ENCODE measurements at places on chromosomes 16 and 17. TPM values are rescaled to one million over a fixed set of nuclear protein-coding genes. Genes with fewer than 3 reads are reported as not detected.

DNA sequence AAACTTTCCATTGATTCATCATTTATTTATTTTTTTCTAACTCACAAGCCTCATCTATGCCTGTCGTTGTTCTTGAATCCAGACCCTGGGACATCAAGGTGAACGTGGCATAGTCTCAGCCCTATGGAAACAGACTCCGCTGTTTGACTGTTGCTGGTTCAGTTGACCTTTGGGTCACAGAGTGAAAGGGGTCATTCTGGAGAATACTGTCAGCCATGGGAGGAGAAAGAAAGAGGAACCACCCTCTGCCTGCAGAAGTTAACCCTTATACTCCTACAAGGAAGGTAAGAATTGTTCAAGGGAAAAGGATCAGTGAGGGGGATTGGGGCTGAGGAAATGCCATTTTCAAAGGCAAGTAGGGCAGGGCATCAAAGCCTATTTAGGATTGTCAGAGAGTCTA is 387.6 kb upstream of the MAF start:
- DNase-seq, result no peak

DNA sequence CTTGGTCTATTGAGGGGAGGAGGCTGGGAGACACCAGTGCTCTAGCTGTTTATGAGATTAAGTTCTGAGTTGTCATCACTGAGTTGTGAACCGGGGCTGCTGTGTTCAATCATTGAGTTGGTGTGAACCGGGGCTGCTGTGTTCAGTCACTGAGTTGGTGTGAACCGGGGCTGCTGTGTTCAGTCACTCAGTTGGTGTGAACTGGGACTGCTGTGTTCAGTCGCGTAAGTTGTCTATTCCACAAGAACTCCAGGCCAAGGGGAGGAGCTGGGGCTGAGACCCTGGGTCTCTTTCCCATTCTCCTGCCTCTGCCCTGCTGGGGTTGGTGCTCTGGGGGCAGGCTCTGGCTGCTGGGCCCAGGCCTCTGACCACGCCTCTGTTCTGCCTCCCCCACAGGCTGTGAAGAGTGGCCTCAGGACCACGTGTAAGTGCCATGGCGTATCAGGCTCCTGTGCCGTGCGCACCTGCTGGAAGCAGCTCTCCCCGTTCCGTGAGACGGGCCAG is 24.5 kb downstream of the WNT9B start:
- DNase-seq, result no peak

- DNase-seq, result no peak
These were observed 81.1 kb downstream of the FTO start for GRCh38 chr16:53785044-53785443.

Gene CIITA
- total RNA-seq, result 0.93 TPM

- no peak for DNase-seq
These were observed 27.7 kb upstream of the FAAP100 start for GRCh38 chr17:81579821-81580321.

GRCh38 chr17:17818088-17818526 is 18.7 kb downstream of the SREBF1 start:
- DNase-seq, result no peak

GRCh38 chr17:74633326-74633725 is 9.8 kb upstream of the CD300E start:
- no peak for DNase-seq

Gene PRSS21
- total RNA-seq, result not detected

Gene FBXO39
- total RNA-seq, result 0.29 TPM

GRCh38 chr17:27834571-27834970 is 34.2 kb upstream of the NOS2 start:
- no peak for DNase-seq

- no peak for DNase-seq
These were observed at the start of gene C16orf74 for GRCh38 chr16:85750827-85751697. Gene C16orf74, minus strand, starts transcription at chr16:85751096. Its CDS starts 15,879 bp downstream, at chr16:85735217.

- DNase-seq, result no peak
These were observed 119.5 kb downstream of the IRF8 start for GRCh38 chr16:86018487-86018886.

DNA sequence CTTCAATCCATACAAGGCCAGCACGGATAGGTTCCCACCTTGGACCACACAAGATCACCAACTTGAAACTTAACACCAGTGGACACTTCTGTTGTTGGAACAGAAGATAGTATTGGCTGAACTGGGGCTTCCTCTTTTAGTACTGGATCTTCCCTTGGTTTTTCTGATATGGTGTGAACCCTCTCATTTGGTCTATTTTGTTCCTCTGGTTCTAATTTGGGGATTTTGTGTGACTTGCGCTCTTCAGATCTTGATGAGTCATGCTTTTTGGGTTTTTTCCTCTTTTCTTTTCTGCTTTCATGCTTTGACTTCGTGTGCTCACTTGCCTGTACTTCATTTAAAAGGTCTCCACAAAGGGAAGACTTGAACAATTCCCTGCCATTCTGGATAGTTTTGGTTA is 39.0 kb downstream of the SOST start:
- DNase-seq, result no peak

DNA sequence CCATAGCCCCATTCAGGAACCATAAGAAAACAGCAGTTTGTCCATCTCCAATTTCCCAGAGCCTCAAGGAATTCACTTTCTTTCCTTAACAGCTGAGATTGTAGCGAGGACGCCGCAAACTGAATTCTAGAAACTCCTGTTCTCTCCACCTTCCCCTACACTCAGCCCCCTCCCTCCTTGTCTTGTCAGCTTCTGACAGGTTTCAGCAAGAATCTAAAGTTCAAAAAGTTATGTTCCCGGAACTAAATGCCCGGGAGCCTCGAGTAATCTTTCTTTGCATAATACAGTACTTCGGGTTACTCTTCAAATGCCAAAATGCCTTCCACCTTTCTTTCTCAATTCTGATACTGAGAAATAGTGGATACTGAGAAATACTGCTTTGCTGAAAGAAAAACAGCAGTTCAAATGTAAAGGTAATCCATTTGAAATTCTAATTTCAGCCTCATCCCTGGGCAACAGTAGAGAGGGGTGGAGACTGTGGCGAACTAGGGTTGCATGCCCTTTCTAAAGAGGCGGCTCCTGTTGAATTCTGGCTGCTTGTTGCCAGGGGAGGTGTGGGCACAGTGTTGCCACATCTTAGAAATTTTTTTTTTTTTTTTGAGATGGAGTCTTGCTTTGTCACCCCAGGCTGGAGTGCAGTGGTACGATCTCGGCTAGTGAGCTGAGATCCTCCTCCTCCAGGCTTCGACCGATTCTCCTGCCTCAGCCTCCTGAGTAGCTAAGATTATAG is 63.5 kb upstream of the USP7 start:
- DNase-seq, result no peak

DNA sequence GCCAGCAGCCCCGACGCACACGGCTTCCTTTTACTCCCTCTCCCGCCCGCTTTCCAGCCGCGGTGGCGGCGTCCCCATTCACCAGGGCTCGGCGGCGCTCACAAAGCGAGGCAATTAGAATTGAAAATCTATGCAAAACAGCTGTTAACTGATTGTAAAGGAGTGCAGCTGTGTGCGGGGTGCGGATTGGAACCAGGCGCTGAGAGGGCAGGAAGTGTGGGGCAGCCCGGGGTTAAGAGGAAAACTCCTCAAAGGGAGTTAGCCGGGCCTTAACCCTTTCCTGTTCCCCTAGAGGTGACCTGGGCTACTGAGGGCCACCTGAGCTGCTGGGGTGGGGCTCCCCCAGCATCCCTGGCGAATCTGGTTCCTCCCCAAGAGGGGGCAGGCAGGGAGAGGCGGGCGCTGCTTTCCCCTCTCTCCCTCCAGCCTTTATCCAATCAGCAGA is 5.8 kb upstream of the GSE1 start:
- no peak for DNase-seq

DNA sequence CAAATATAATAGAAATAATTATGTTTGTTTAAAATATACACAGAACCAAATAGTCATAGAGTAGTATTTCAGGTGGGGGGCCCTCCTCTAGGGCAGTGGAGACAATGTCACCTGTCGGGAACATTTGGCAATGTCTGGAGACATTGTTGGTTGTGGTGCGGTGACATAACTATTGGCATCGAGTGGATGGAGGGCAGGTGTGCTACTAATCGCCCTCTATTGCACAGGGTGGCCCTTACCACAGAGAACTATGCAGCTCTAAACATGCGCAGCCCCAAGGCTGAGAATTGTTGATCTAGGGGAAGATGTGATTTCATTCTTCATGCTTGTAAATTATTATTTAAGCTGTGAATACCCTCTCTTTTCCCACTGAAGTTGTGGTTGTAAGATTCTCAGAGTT is 594.0 kb downstream of the WWOX start:
- DNase-seq, result no peak

DNA sequence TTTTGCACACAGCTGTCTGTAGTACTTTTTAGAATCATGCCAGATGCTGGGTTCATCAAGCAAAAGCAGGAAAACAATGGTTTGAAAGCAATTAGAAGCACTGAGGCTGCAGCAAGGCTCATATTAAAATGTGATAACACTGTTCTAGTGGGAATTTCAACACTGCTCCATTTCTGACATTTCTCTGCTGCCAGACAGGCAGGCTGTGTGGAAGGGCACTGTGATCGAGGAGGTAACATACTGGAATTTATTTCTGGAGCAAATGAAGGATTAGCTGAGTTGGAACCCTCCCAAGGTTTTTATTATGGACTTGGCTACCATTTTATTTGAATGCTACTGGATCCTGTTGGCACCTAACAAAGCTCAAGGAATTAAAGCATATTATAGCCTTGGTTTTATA is 66.9 kb downstream of the SKAP1 start:
- no peak for DNase-seq

Gene EVPL
- total RNA-seq, result 1.2 TPM

Gene CALB2
- total RNA-seq, result not detected

Gene RND2
- total RNA-seq, result 0.18 TPM

GRCh38 chr16:28830531-28830930 is 7.7 kb downstream of the ATXN2L start:
- no peak for DNase-seq

Gene PRSS33
- total RNA-seq, result not detected

Gene ABCC12
- not detected for total RNA-seq

DNA sequence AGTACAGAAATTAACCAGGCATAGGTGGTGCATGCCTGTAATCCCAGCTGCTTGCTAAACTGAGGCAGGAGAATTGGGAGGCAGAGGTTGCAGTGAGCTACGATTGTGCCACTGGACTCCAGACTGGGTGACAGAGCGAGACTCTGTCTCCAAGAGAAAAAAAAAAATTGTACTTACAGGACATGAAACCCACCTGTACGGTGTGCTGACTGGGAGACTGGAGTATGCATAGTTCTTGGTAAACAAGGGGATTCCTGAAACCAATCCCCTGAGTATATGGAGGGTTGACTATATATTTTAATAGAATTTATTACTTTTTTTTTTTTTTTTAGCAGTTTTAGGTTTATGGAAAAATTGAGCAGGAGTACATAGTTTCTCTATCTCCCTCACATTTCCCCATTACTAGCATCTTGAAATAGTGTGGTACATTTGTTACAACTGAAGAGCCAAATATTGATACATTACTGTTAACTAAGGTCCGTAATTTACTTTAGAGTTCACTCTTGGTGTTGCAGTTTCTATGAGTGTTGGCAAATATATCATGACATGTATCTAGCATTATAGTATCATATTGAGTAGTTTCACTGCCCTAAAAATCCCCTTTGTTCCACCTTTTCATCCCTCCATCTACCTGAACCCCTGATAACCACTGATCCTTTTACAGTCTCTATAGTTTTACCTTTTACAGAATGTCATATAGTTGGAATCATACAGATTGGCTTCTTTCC is 19.3 kb downstream of the TENT4B start:
- no peak for DNase-seq

- no peak for DNase-seq
These were observed 22.5 kb downstream of the XPO6 start for GRCh38 chr16:28189245-28189644.

Gene HBA1
- not detected for total RNA-seq

DNA sequence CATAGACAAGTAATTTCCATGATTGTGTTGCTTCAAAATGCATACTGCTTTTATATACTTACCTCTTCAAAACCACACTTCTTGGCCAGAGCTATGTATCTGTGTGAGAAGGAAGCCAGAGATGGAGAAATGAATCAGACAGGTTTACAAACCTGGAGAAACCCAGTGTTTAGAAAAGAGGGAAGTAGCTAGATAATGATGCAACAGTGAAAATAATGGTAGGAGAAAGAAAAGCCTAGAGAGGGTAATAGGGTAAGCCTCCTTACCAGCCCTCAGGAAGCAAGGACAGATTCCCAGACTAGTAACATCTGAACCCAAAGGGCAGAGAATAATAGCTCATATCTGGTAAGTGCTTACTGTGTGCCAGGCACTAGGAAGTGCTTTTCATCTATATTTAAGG is 250.3 kb upstream of the CDH11 start:
- no peak for DNase-seq

DNA sequence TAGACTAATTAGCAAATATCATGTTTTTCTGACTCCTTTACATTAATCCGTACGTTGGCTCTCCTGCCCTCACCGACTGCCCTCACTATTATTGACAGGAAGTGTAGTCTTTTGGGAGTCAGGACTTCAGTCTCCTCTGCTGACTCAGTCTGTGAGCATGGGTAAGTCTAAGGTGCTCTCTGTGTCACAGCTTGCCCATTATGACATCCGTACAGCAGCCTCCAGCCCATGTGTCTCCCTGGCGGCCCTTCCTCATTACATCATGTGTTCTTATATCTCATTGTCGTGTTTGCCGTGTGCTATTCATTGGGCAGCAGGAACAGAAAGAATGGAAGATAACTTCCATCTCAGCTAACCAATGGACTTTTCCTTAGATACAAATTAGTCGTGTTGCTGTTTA is 77.5 kb downstream of the MRTFB start:
- no peak for DNase-seq

Gene SPECC1
- total RNA-seq, result 7.3 TPM

- no peak for DNase-seq
These were observed 18.2 kb upstream of the FAM83G start for GRCh38 chr17:19022747-19023146.

Gene KRTAP3-2
- not detected for total RNA-seq

Gene OR2C1
- not detected for total RNA-seq

Gene SHCBP1
- total RNA-seq, result 2.6 TPM

Gene SMIM22
- not detected for total RNA-seq

- no peak for DNase-seq
These were observed 18.1 kb upstream of the MTMR4 start for GRCh38 chr17:58532555-58532951.

GRCh38 chr16:83954577-83955016 is 1.6 kb downstream of the OSGIN1 start:
- no peak for DNase-seq

Gene TP53TG3F
- not detected for total RNA-seq

Gene PIRT
- not detected for total RNA-seq

- DNase-seq, result no peak
These were observed 135.2 kb downstream of the SHISA9 start for GRCh38 chr16:13036600-13036999.

Measured in glomerular endothelial cell (primary cell).